ENCODE measurements at places on chromosomes 13 and 19. TPM values are rescaled to one million over a fixed set of nuclear protein-coding genes. Genes with fewer than 3 reads are reported as not detected.

Gene COMP
- polyA plus RNA-seq, result not detected

Gene CYP2A7
- not detected for polyA plus RNA-seq

Gene LPAR6
- 72.6 TPM for polyA plus RNA-seq

Gene CEACAM3
- 5.9 TPM for polyA plus RNA-seq

Gene NCAN
- not detected for polyA plus RNA-seq

Gene CD70
- not detected for polyA plus RNA-seq

Gene APOE
- 0.30 TPM for polyA plus RNA-seq

Gene SLITRK1
- polyA plus RNA-seq, result not detected

Measured in CD14-positive monocyte (primary cell).